HCT116 (cell line): ENCODE measurements at places on chromosomes 11 and 22.
A peak's percentile ranks its signal among the peaks of the same experiment; 100 is the strongest.

GRCh38 chr22:41870786-41871185, 37.9 kb downstream of the SREBF2 start:
- no peak for DNase-seq

GRCh38 chr11:57001674-57002401, 13.1 kb downstream of the OR5AK2 start:
- no peak for DNase-seq

DNA sequence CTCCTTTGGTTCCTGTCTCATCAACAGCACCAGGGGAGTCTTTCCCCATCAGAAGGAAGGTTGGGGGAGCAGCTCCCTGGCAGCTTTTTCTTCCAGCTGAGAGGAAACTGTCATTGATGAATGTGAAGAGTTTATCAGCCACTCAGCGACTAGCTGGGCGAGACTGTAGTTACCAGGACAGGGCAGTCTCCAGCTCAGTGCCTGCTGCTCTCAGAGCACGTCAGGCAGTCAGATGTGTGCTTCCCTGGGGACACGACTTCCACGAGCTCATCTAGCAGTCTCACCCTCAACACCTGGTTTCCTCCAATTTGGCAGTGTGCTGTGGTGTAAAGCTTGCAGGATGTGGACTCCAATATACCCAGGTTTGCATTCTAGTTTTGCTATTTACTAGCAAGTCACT, 12.5 kb upstream of the C1QTNF4 start:
- no peak for DNase-seq

DNA sequence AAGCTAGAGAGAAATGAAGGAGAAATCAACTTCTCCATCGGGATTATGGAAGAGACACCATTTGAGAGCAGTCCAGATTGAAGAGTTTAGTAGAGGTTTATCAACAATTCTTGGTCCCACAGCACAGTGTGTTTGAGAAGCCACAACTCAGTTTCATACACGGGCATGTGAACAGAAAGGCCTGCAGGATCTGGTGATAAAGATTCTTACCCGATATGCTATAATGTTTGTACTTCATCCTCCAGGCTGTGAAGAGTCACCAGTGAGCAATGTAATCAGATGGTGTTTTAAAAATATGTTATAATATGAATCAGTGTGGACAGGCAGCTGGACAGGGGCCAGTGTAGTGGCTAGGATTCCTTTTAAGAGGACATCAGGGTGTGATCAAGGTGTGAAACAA, 29.7 kb upstream of the VWA5A start:
- no peak for DNase-seq

DNA sequence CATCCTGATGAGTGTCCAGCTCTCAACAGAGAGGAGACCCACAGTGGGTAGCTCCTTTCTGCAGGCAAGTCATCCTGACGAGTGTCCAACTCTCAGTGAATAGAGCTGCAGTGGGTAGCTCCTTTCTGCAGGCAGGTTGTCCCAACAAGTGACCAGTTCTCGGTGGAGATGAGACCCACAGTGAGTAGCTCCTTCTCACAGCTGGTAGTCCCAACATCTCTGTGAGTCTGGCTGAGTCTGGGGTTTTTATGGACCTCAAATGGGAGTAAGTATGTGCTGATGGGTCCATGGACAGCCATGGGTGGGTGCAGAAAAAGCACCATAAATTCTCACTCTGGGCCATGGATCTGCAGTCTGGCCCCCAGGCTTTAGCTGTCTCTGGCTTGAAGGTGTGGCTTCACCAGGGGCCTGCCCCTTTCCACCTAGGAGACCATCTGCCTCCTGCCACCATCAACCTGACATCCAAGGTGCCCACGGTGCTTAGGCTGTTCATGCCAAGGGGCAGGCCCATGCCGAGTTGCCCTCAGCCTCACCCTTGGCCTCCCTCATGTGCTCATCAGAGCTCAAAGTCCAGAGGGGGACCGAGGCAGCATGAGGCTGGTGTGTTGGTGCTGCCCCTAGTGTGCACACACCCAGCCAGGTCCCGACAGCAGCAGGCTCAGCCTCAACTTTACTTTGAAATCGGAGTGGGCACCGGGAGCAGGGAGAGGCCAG, 15.3 kb downstream of the NPAT start:
- DNase-seq: no peak

DNA sequence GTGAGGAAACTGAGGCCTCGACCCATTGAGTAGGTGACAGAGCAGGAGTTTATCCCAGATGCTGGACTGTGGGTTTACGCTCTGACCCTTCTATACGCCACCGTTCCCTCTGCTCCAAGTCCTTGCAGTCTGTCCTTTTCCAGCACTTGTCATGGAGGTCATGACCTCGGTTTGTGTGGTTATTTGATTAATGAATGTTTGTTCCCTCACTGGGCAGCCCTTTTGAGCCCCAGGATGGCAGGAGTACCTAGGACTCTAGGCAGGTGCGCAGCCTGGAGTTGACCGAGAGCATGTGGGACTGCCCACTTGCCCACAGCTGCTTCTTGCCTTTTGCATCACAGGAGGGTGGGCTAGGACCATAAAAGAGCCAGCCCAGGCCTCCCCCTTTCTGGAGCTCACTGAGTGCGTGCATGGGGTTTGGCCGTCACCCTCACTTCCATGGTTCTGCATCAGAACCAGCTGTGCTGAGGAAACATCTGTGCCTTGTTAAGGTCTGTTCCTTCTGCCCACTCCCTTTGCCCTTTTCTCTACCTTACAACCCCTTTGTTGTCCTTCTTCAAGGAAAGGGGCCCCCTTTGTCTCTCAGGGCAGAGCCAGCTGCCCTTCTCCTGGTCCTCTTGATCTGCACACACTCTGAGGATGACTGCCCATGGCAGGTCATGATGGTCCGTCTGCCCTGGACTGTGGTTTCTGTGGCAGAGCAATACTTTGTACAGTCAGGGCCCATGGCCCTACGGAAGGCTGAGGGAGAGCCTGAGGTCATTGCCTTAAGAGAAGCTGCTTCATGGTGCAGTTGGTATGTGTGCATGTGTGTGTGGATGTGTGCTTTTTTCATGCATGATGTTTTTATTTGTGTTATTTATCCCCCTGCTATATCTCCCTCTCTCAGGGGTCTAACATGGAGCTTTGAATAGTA, 38.2 kb downstream of the BMAL1 start:
- no peak for DNase-seq

GRCh38 chr11:11411401-11411985, 58.4 kb upstream of the CSNK2A3 start:
- DNase-seq: no peak

DNA sequence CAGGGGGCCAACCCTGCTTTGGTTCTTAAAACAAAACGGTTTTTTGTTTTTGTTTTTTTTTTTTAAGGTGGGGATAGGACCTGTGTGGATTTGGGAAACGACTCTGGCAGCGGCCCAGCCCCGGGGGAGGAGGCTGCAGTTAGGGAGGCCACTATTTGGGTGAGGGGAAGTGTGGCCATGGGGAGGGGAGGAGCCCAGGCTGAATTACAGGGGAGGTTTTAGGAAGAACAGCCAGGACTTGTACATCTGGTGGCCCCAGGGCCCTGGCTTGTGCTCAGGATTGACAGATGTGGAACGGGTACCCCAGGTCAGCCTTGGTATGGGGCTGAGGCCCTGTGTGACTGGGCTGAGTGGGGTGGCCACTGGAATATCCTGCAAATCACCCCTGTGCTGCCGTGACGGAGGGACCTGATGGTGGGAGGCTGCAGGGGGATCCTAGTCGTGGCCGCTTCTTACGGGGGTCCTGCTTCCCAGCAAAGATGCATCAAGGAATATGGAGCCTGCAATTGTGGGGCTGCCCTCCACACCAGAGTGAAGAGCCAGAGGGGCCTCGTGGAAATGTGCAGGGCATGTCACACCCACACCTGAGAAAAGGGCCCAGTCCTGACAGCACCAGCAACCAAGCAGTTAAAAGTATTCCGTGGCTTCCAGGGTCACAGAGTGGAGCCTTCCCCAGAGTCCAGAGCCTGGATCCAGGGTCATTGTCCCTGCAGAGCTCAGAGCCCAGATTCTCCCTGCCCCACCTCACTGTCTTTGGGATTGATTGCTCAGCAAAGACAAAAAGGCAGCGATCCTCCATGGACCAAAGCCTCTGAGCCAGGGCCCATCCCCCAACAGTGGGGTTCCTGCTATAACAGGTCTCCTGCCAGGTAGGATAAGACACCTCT, 55.2 kb upstream of the WNT7B start:
- no peak for DNase-seq

DNA sequence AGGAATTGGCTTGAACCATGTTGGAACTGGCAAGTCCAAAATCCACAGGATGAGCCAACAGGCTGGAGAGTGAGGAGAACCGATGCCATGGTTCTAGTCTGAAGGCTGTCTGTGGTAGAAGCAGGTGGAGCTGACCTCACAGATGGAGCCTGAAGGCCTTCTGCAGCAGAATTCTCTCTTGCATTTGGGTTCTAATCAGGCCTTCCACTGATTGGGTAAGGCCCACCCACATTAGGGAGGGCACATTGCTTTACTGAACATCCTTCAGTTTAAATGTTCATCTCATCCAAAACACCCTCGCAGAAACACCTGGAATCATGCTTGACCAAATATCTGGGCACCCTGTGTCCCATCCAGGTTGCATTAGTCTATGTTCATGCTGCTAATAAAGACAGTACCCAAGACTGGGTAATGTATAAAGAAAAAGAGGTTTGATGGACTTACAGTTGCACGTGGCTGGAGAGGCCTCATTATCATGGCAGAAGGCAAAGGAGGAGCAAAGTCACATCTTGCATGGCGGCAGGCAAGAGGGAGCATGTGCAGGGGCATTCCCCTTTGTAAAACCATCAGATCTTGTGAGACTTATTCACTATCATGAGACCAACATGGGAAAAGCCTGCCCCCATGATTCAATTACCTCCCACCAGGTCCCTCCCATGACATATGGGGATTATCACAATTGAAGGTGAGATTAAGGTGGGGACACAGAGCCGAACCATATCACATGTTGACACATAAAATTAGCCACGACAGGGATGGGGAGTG, 15.9 kb downstream of the SMIM38 start:
- DNase-seq: no peak

GRCh38 chr11:8357505-8357888, 93.8 kb upstream of the LMO1 start:
- DNase-seq: no peak

GRCh38 chr11:111297696-111298095, 650 bp upstream of the POU2AF3 start:
- DNase-seq: no peak

GRCh38 chr11:70064008-70064725, 13.9 kb upstream of the ANO1 start:
- DNase-seq: no peak

GRCh38 chr11:64146036-64146955, 19.6 kb downstream of the MACROD1 start:
- DNase-seq: peak; percentile 24

DNA sequence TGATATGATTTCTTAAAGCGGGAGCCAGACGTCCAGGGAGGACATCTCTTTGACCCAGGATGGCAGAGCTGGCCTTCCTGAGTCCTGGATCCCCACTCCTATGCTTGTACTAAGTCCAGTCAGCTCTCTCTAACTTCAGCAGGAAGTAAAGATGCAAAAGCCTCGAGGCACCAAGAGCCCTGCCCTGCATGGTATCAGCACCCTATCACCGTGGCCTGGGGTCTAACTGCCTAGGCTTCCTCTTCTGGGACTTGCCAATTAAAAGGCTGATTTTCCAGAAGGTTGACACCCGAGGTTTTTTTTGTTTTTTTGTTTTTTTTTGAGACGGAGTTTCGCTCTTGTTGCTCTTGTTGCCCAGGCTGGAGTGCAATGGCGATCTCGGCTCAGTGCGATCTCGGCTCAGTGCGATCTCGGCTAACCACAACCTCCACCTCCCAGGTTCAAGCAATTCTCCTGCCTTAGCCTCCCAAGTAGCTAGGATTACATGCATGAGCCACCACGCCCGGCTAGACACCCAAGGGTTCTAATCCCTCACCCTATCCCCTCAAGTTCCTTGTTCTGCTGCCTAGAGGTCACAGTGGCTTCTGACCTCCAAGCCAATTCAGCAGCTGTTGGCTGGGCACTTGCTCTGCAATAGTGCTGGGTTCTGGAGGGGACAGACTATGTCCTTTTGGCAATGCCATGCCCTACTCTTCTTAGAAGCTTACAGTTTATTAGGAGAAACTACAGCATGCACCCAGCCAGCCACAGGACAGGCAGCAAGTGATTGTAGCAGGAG, 50.6 kb upstream of the FTH1 start:
- DNase-seq: no peak

DNA sequence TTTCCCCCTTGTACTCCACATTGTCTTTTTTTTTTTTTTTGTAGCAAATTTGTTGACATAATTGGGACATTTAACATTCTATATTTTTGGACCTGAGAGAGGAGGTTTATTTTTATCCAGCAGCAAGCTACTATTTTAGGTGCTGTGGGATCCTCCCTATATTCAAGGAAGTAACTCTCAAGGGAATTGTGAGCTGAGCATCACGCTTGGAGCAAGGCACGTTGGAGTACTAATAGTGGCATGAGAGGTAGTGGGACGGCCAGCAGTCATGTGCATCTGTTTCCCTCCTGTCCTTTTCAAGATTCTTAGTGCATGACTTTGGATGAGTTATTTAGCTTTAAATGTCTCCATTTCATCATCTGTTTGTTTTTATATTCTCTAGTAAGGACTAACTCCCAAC, 52.3 kb downstream of the EXT2 start:
- DNase-seq: no peak

DNA sequence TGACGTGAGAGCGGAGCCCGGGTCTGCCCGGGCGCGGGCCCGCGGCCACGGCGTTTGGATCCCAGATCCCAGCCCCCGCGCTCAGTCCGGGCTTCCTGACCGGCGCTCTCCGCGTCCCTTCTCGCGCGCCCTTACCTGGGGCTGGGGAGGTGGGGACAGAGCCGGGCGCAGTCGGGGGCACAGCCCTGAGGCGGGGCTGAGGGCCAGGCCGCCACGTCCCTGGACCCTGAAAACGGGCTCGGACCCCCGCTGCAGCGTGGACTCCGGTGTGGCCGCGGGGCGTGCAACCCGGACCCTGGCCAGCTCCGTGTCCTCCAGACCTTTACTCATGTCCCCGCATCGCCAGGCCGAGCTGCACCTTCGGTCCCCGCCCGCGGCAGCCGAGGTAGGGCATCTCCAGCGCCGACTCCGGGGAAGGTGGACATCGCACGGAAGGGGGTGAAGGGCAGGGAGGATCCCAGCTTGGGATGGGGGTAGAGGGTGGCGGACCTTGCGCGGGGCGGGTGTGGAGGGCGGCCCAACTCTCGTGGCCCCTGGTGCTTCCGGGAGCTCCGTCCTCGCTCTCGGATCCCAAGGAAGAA, 9.9 kb upstream of the AIFM3 start:
- DNase-seq: no peak

DNA sequence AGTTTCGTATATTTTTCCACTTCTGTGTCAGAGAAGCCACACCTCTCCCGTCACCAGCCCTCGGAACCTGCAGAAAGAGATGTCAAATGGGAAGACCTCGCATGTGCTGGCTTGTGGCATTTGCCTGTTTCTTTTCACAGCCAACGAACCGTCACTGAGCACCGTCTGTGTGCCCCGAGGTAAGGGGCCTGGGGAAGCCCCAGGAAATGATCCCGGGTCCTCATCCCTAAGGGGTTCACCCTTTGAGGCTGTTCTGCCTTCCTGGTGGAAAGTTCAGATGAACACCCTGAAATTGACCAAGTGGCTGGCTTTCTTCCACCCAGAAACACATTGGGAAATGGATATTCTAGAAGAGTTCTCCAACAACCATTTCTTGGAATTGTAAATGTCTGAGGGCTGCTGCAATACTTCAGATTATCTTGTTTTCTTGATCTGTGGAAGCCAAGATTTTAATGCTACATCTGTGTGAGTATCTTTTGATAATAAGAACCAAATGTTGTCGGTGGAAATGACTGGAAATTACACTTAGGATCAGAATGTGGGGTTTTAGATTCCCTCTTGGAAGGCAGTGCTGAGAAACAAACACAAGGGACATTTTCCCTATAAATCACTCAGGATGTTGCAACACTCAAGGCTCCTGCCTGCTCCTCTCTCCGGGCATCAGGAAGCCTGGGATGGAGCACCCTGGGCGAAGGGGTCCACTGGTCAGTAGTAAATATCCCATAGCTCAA, 37.6 kb downstream of the RIBC2 start:
- DNase-seq: no peak
